ENCODE measurements at places on chromosomes 5 and 9.

DNA sequence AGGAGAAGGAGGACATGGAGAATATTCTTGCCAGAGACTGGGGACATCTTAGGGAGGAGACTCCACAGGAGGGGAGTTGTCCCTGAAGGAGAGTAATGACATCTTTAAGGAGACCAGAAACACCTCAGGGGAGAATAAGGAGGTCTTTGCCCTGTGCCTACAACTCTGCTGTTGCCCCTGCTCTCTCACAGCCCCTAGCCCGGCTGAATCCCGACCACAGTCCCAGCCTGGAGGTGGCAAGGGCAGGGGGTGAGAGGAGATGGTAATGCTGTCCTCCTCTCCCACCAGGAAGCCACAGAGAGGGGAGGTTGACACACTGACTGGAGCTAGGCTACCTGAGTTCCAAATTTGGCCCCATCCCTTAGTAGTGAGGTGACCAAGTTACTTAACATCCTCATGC is 30.2 kb upstream of the ENHO start:
- DNase-seq = no peak

DNA sequence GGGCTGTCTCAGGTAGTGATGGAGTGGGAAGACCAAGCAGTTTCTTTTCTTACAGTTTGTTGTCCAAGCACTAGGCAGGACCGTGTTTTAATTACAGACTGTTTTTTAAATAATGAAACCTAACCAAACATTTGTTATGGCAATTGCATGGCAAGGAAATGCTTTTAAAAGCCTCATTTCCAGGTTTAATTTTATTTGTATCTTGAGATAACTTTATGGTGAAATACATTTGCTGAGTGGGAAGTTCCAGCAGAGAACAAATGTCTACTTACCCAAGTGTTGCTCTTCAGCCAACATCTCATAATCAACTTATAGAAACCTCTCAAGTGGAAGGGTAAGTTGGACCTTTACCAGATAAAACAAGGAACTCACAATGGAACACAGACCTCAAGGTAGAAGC is 11.8 kb upstream of the LHFPL2 start:
- DNase-seq = no peak

GRCh38 chr5:62152394-62153087 is 153.5 kb upstream of the KIF2A start:
- DNase-seq = no peak

DNA sequence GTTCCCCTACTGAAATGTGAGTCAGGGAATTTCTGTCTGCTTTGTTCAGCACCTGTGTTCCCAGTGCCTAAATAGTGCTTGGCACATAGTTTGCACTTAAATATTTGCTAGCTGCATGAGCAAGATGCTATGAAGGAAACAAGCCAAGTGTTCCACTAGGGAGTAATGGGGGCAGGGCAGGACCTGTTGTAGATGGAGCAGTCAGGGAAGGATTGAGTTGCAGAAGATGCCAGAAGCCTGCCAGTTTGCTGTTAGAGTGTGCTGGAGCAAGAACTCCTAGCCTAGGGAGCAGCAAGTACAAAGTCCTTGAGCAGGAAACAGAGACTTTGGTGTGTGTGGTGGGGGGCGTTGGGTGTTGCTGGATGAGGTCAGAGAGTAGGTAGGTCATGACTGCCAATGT is 87.5 kb downstream of the DAB2IP start:
- no peak for DNase-seq

DNA sequence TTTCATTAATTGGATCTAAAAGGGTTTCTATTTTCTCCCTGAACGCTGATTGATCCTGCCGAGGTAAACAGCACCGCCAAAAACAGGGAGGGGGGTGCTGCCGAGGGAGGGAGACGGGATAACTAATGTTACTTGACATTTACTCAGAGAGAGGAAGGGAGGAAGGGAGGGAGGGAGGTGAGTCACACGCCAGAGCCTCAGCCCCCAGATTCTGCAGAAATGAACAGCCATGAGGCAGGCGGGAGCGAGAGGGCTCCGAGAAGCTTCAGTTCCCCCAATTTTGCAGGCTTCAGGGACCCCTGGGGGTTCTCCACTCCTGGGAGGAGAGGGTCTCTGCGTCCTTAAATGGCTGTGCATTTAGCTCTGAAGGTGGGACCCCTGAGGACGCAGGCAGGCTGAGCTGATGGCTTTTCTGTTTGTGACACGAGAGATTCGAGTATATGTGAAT is 59.1 kb upstream of the IER5L start:
- no peak for DNase-seq

GRCh38 chr9:122130837-122131236 is 28.7 kb downstream of the NDUFA8 start:
- DNase-seq = no peak

GRCh38 chr9:1170918-1171317 is 120.8 kb downstream of the DMRT2 start:
- DNase-seq = no peak

- DNase-seq = no peak
Observed at GRCh38 chr9:87853302-87853701, 29.4 kb upstream of the SPATA31E1 start.

DNA sequence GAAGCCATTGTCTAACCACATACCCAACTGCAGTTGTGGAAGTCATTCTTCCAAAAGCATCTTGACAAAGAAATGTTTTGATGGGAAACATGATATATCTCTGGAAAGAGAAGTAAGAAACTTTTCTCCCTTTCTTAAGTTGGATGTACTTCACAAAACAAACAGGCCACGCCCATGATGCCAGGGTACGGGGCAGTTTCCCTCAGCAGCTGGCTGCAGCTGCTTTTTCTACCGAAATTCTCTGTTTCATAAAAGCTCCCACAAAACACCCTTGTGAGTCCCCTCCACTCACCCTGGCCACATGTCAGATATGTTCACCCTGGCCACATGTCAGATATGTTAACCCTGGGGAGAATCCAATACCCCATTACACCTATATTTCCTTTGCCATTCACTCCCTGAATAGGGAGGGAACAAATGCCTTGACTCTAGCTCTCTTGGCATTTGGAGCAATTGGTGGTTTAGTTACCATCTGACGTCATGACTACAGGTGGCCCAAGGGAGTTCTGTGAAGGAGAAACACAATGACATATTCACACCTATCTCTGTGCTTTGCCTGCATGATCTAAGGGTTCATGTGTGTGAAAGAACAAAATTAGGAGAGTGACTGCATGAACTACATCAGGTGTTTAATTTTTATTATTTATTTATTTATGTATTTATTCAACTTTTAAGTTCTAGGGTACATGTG is 103.0 kb downstream of the AOPEP start:
- DNase-seq = no peak
